ENCODE measurements at places on chromosomes 4 and X.

DNA sequence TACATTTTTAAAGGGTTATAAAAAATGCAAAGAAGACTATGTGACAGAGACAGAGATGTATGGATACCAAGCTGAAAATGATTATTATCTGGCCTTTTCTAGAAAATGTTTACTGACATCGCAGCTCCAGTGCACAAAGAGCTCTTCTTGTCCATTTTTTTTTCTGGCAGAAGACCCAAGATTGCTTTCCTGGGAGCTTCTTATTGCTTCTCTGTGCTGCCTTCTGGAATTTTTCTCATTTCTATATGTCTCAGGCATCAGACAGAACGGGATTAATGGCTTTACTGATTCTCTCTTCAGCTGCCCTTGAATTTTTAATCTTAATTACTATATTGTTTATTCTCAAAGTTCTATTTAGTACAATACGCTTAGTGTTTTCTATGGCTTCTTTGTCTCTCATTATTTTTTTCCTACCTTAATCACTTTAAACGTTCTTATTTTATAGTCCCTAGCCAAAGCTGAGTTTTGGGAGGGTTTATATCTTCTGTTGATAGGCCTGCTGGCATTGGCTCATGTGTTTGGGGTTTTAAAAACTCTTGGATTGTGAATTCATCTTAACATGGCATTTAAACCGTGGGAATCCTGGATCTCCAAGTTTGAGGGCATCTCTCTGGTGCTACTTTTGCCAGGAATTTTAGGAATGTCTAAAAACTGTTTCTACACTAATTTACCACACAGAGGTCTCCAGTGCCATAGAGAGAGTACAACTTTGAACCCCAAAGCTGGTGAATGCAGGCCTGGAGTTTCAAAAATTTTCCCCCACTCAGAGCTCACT lies 138.9 kb upstream of the LNX1 start:
- no peak for DNase-seq

DNA sequence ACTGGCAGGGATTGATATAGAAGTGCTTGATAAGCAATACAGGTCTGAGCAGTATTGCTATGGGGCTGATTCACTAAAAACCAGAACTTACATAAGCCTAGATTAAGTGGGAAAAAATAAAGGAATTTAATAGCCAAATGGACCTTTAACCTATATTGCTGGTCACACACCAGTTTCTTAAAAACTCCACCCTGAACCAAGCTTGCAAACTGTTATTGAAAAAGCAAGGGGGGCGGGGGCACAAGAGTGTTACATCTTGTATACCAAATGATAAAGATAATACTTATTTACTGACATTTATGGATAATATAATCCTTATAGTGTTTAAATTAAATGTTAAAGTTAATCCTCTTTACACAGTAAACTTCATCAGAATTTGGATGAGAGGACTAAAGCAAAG lies 40.3 kb upstream of the PITX2 start:
- no peak for DNase-seq

GRCh38 chr4:141971869-141972268 lies 335.5 kb downstream of the IL15 start:
- no peak for DNase-seq

GRCh38 chr4:54575919-54576318 lies 81.8 kb upstream of the KIT start:
- no peak for DNase-seq

GRCh38 chr4:20456407-20456806 lies 204.7 kb downstream of the SLIT2 start:
- no peak for DNase-seq

DNA sequence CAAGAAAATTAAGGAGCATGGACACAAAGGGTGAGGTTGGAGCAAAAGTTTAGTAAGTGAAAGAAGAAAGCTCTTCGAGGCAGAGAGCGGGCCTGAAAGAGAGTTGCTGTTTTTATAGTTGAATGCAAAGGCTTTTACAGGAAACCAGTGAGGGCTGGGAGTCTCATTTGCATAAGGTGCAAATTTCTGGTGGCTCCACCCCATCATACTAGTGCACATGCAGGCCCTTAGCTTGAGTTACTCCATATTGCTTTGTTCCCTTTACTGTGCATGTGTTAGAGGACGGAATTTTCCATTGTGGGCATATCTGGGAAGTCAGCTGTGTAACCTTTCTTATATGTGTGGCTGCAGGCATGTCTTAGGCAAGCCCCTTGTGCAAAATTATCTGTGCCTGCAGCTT lies 48.0 kb downstream of the CPE start:
- no peak for DNase-seq

DNA sequence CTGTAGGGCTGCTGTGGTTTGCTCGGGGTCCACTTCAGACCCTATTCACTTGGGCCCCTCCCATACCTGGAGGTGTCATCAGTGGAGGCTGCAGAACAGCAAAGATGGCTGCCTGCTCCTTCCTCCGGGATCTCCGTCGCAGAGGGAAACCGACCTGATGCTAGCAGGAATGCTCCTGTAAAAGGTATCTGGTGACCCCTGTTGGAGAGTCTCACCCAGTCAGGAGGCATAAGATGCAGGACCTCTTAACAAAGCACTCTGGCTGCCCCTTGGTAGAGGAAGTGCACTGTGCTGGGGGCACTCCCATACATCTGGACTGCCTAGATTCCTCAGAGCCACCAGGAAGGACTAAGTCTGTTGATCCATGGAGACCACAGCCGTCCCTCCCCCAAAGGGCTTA lies 296.9 kb downstream of the GRID2 start:
- no peak for DNase-seq

- no peak for DNase-seq
Measured at GRCh38 chr4:147408189-147408588, 72.7 kb upstream of the EDNRA start.

GRCh38 chrX:131828482-131828881 lies 194.6 kb upstream of the STK26 start:
- no peak for DNase-seq

DNA sequence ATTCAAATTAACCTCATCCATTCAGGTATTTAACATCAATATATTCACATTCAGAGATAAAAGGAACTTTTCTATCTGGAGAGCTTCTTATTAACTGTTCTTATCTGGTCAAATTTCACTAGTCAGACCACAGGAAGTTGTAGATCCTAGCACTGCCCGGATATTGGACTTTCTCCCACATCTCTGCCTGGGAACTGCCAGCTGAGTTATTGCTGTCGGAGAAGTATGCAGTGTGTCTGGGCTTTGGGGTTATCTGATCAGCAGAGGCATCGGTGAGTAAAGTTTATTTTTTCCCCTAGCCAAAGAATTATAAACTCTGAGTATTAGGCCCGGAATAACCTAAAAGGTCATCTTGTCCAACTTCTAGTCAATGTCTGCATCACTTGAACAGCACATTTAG lies 45.1 kb downstream of the OR13H1 start:
- DNase-seq, result no peak
